ENCODE measurements at places on chromosomes 5 and 9.

DNA sequence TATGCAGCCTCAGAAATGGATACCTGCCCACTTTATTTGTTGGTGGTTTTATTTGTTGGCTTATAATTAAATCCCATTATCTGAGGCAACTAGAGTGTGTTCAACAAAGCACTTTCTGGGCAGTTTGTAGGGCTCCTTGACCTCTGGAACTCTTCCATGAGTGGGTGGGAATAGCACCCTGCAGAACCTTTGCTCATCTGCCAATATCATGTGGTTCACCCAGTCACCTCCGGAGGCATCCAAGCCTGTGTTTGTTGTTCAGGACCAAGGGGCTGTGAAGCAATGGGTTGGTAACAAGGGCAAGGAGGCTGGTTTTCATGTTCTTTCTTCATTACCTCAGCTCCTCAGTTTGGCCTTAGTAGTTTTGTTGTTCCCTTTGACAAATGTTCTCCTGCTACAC is 314.0 kb downstream of the NDUFS4 start:
- DNase-seq, result no peak

- DNase-seq, result no peak
These were observed 33.3 kb downstream of the GLIS3 start for GRCh38 chr9:4266602-4267001.

DNA sequence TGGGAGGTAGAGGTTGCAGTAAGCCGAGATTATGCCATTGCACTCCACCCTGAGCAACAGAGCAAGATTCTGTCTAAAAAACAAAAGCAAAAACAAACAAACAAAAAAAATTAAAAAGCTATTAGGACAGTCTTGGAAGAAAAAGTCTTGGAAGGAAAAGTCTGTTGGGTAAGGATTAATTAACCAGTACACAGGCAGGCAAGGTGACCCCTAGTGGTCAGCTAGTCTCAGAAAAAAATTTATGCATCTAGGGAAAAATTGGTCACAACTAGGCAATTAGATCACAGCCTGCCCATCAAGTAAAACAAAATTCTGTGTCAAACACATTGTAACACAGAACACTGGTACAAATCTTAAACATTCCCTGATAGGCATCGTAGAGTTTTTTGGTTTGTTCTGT is 6.7 kb upstream of the ANKRD18B start:
- DNase-seq, result peak; percentile 31

DNA sequence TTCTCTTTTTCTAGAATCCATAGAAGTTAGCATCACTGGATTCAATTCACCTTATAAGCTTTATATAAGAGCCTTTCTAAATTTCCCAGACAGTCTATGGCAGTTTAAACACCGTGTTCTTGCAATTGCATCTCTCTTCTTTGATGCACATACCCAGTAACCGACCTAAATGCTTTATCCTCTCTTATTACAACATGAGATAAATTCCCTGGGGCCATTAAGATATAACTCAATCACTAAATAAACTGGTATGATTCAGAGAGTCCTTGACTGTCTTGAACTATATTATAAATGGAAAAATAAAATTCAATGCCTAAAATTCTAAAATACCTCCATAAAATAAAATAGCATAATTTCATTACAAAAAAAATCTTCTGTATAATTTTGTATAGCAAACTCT is 98.1 kb downstream of the DIRAS2 start:
- peak; percentile 17 for DNase-seq

- DNase-seq, result no peak
These were observed 410.9 kb downstream of the BNC2 start for GRCh38 chr9:16459421-16460148.

DNA sequence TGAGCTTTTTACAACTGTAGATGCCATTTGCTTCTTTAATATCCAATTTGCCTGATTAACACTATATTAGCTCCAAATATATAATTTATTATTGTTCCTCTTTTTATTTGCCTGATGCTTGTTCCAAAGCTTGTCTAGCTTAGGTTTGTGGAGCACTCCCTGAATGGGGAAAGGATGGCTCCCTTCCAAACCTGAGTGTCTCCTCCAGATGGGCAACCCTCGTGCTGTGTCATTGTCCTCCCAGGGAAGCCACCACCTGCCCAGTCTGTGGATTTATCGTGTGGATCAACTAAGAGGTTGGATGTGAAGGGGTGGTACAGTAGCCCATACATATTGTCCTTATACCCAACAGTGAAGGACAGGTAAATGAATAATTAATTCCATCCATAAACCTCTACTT is 404.9 kb downstream of the CDK5RAP2 start:
- no peak for DNase-seq

DNA sequence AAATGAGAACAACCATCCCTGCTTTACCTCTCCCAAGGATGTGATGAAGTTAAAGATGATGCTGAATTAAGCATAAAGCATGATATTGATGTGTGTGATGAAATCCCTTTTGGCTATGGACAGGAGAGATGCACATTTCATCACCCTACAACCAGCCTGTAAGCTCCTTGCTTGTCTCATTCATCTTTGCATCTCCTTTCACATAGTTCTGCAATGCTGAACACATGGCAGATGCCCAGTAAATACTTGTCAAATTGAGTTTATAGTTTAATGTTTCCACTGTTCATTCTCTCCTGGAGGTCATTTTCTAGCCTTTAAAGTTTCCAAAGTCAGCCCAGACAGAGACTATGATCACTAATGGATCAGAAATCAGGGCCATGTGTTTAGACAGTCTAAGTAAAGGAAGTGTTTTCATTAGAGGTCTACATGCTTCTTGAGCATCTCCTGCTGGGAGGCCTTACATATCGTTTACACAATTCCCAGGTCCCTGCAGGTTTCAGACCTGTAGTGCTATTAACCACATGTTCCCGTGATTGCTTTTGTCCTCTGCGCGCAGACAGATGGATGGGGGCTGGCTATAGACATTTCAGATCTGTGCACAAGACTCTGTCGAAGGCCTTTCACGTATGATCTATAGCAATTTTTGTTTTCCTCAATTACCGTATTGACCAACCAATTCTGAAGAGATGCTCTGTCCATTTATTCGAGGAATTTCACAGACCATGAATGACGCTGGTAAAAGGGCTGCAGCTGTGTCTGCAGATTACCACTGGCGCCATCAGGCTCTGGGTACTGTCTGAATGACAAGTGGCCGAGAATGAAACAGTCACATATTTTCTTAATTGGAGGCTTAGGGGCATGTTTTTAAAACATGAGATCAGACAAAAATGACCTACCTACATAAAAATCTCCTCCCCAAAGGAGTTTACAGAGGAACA is 49.0 kb upstream of the CKMT2 start:
- DNase-seq, result peak; percentile 92

DNA sequence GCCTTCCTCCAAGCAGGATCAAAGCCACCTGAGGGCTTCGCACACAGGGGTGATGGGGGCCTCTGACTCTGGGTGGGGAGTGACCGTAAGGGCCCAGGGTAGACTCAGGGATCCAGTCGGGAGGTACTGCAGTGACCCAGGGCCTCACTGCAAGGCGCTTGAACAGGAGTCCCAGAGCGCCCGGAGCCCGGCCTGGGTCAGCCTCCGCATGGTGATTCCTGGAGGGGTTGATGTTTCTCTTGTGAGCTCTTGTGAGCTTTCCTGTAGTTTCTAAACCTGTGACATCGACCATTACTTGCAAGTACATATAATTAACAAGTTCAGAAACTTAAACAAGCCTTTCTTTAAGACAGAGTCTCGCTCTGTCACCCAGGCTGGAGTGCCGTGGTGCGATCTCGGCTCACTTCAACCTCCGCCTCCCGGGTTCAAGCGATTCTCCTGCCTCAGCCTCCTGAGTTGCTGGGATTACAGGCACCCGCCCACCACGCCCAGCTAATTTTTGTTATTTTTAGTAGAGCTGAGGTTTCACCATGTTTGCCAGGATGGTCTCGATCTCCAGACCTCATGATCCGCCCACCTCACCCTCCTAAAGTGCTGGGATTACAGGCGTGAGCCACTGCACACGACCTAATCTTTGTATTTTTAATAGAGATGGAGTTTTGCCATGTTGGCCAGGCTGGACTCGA is 19.8 kb downstream of the PTGES start:
- no peak for DNase-seq

GRCh38 chr5:43063721-43064171 is 23.6 kb upstream of the ANXA2R start:
- no peak for DNase-seq

- no peak for DNase-seq
These were observed 3.6 kb downstream of the CEP78 start for GRCh38 chr9:78239506-78239905.

- DNase-seq, result no peak
These were observed 51.2 kb downstream of the PARP8 start for GRCh38 chr5:50717651-50718050.

All from NCI-H1417 (cell line).